ENCODE measurements at places on chromosomes 2 and 18. TPM values are rescaled to one million over a fixed set of nuclear protein-coding genes. Genes with fewer than 3 reads are reported as not detected.

DNA sequence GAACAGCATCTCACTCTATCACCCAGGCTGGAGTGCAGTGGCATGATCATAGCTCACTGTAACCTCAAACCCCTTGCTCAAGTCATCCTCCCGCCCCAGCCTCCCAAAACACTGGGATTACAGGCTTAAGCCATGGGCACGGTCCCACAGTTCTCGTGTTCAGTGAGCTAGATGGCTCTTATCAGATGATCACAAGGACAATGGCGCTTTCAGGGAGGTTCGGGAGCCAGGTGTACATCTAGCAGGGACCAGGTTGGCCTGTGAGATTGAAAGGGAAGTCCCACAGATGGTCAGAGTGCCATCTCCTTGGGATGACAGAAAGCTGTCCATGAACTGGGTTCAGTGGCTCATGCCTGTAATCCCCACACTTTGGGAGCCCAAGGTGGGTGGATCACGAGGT is 14.1 kb upstream of the FHOD3 start:
- no peak for DNase-seq

DNA sequence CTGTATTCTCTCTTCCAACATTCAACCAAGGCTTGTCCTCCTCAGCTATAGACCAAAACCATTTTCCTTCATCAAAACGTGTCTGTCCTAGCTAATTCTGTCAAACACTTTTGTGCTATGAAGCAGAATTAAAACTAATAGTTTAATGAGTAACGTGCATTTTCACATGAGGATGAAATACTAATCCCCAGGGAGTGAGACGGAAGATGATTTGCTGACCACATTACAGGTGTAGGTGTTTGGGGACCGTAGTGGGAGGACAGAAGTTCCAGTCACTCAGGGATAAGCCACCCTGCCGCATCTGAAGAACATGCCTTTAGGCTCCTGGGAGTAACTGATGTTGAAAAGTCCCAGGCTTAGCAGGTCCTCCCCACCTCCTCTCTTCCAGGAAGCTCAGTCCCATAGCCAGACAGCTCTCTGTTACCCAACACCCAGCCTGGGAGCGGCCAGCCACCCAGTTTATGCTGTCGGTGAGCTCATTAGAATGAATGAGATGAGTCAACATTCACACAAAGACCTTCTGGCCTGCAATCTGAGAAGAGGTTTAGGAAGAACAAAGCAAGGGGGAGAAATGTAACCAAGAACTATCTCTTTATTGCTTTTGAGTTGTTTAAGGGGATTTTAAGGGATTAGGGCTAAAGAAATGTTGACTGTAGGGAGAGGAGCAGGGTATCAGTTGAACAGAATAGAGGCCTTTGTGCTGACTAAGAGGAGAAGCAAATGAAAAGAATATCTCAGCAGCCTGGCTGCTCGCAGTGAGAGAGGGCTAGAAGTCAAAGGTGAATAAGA is 122.5 kb downstream of the FOXI3 start:
- no peak for DNase-seq

Gene AKAIN1
- total RNA-seq: not detected

GRCh38 chr2:30947686-30948085 is 140.4 kb upstream of the CAPN13 start:
- DNase-seq: no peak

Gene RAMP1
- not detected for total RNA-seq

GRCh38 chr2:128281852-128282245 is 36.8 kb downstream of the HS6ST1 start:
- no peak for DNase-seq

GRCh38 chr2:149259136-149259535 is 71.3 kb upstream of the LYPD6 start:
- DNase-seq: no peak

- DNase-seq: no peak
These were observed 676.1 kb upstream of the CELF4 start for GRCh38 chr18:38241736-38242135.

- DNase-seq: no peak
These were observed 77.4 kb upstream of the TAF1B start for GRCh38 chr2:9765611-9766531.

Gene TMEM163
- 0.09 TPM for total RNA-seq

DNA sequence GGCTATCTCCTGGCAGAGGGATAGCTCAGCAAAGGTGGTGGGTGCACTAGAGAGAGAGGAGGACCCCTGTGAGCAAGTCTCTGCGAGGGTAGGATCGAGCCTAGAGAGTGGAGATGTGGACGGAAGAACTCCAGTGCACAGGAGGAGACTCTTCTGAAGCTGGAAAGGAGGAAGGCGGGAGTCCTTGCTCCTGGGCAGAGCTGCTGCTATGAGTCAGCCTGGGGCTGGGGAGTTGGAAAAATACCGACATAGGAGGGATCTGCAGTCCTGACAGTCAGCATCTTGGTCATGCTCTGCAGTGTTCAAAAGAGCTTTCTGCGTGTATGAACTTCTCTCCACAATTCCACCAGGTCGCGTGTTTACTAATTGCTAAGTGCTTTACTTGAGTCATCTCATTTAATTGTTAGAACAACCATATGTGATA is 233.8 kb downstream of the LDLRAD4 start:
- DNase-seq: peak; percentile 47

DNA sequence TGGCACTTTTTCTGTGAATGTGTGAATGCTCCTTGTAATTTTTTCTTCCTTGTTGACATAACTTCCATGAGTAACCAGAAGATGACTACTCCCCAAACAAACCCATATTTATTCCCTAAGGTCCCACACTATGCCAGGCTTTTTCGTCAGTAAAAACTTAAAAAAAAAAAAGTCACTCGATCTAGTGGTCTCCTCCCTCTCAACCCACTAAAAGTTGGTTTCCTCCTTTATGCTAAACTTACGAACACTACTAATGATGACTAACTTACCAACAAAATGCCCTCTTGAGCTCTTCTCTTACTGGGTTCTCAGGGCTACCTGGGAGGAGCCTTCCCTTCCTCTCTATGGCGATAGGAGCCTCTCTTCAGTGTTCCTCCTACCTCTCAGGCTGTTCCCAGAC is 18.2 kb downstream of the ACVR1 start:
- DNase-seq: no peak

Gene SRD5A2
- total RNA-seq: not detected

DNA sequence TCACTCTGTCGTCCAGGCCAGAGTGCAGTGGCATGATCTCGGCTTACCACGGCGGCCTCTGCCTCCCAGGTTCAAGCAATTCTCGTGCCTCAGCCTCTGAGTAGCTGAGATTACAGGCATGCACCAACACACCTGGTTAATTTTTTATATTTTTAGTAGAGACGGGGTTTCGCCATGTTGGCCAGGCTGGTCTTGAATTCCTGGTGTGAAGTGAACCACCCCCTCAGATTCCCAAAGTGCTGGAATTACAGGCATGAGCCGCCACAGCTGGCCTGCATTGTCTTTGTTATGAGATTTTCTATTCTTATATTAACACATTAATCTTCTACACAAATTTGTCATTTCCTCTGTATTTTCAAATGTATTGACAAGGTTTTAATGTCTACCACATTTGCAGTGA is 75.2 kb downstream of the SEPTIN10 start:
- DNase-seq: no peak

Gene TEKT4
- not detected for total RNA-seq

DNA sequence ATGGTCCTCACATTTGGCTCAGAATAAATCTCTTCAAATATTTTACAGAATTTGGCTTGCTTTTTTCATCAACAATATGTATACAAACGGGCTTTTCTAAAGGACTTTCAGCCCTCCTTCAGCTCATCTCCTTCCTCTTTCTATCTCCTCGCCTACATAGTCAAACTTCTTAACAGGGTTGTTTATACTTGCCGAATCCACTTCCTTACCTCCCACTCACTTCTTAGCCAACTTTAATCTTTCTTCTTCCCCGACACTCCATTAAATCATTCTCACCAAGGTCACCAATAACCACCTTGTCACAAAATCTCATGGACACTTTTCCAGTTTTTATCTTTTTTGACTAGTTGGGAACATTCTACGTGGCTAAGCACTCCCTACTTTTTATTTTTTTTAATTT is 325.2 kb downstream of the PLCL1 start:
- DNase-seq: no peak

- no peak for DNase-seq
These were observed 10.2 kb downstream of the NAGK start for GRCh38 chr2:71078624-71079023.

GRCh38 chr2:182259629-182260150 is 167.1 kb downstream of the PDE1A start:
- peak; percentile 24 for DNase-seq

GRCh38 chr2:105834931-105835330 is 90.2 kb downstream of the NCK2 start:
- no peak for DNase-seq

Gene IL18RAP
- total RNA-seq: not detected

DNA sequence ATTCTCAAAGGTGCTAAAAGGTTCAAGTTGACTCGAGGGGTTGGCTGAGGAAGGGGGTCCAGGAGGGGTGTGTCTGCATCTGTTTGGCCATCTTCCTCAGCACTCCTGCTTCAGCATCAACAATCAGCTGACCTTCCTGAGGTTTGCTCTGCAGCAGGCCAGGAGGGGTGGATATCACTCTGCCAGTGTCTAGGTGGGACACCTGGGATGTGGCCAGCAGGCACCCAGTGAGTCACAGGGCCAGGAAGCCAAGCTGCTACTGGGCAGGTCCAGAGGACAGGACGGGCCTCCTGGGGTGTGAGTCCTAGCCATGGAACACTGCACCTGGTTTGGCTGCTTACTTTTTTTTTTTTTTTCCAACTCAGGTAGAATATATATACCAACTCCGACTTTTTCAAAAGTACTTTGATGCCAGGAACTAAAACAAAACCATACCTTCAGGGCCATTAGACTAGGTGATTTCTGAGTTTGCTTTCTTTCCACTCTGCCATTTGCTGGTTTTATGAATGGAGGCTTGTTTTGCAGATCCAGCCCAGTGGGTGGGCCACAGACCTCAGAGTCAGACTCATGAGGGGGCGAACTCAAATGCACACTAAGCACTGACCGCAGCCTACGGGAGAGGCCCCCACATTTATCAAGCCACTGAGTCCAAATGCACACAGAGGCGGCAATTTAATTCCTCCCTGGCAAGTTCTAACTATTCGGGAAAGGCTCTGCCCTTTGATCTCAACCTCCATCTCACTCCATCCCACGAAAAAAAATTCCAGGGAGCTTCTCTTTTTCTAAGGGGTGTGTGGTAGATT is 76.0 kb downstream of the UXS1 start:
- DNase-seq: no peak
